ENCODE measurements at places on chromosomes 13 and 19.

DNA sequence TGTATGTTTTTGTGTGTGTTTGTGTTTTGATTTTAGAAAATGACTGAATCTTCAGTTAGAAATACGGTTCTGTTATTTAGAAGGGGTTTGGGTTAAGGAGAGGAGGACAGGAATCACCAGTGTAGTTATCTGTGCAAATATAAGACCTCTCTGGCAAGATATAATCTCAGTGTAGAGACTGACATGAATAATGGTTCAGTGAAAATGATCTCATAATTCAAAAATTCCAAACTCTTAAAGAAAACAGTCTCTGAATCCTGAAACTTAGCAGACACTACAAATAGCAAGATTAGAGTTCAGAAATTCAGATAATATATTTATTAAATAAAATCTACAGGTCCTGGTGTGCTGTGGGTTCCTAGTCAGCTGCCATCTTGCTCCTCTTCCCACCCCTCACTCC, 73.5 kb downstream of the PDS5B start:
- DNase-seq, result no peak

DNA sequence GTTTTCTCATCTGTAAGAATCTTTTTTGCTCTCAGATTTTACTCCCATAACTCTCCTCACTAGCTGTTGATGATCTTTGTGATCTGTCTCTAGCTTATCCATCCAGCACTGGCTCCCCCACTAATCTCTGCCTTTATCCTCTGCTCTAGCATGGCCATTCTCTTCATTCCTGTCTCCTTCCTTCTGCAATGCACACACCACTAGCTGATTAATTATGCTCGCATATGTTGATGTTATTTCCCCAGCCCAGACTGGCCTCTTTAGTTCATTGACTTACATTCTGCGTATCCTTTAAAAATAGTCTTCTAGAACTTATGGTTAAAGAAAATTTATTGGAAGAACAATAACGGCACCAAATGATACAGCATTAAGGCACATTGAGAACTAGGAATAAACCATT, 52.5 kb downstream of the DGKH start:
- DNase-seq, result no peak

- DNase-seq, result no peak
These were observed 87.8 kb downstream of the RAP2A start for GRCh38 chr13:97521726-97522125.

DNA sequence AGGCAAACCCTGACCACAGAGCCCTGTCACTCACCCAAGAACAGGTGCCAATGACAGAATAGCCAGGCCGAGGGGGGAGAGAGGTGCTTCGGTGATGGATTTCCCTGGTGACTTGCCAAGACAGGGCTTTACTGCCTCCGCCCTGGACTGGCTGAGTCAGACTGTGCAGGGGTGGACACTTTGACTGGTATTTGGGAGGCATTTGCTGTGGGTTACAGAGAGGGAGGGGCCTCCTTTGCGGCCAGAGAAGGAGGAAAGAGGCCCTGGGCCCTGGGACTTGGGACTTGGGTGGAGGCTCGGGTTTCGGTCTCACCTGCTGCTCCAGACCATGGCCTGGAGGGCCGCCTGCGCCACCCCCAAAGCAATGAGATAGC, 4.6 kb upstream of the EPS8L1 start:
- peak; percentile 74 for DNase-seq

GRCh38 chr19:47633517-47633916, 24.6 kb downstream of the BICRA start:
- no peak for DNase-seq

- DNase-seq, result no peak
These were observed 73.3 kb downstream of the ALOX5AP start for GRCh38 chr13:30808600-30808999.

GRCh38 chr13:33080972-33081590, 64.9 kb downstream of the KL start:
- no peak for DNase-seq
